HuH-7 (cell line): ENCODE measurements at places on chromosomes 7 and 10.

- DNase-seq = no peak
These were observed 57.4 kb downstream of the LRRC4 start for GRCh38 chr7:127973832-127974231.

- no peak for DNase-seq
These were observed 132.3 kb upstream of the BMPER start for GRCh38 chr7:33773053-33773452.

DNA sequence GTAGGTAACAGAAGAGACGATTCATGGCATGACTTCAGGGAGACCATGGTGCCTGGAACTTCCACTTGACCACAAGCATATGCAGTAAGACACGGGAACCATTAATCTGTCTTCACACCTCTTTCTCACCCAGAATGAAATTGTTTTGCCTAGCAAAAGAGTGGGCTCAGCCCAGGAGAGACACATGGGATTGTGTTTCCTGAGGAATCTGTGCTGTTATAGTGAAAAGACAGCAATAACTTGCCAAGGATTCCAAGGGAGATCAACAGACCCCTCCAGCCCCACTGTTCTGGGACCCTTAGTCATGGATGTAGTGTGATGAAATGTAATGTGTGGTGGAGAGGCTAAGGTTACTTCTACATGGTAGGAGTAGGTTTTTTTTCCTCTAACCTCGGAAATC lies 192.5 kb upstream of the NPVF start:
- no peak for DNase-seq

DNA sequence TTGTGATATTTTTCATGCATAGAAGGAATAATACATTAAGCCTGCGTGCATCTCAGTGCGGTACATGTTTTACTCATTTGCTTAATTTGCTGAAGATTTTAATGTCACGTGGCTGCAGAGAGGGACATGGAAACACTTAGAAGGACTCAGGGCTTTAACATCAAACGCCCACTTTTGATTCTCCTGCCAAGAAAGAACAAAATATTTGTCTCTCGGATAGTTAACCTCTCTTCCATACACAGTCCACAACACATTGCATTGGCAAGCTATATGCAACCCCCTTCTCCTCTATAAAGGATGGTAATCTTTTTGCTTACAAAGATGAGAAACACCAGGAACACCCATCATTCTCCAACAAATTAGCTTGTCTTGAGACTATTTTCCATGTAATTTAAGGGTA lies 148.0 kb upstream of the NRP1 start:
- no peak for DNase-seq

- no peak for DNase-seq
These were observed 16.3 kb downstream of the ABI1 start for GRCh38 chr10:26844396-26844975.

- no peak for DNase-seq
These were observed 59.2 kb upstream of the PTN start for GRCh38 chr7:137402536-137403352.

GRCh38 chr7:128937647-128938543 lies at the start of gene IRF5:
Gene IRF5 (plus strand): TSS chr7:128937927. CDS start chr7:128942082, 4,155 bp downstream.
- DNase-seq = no peak

- DNase-seq = no peak
These were observed 227.5 kb upstream of the YAE1 start for GRCh38 chr7:39338716-39339115.

DNA sequence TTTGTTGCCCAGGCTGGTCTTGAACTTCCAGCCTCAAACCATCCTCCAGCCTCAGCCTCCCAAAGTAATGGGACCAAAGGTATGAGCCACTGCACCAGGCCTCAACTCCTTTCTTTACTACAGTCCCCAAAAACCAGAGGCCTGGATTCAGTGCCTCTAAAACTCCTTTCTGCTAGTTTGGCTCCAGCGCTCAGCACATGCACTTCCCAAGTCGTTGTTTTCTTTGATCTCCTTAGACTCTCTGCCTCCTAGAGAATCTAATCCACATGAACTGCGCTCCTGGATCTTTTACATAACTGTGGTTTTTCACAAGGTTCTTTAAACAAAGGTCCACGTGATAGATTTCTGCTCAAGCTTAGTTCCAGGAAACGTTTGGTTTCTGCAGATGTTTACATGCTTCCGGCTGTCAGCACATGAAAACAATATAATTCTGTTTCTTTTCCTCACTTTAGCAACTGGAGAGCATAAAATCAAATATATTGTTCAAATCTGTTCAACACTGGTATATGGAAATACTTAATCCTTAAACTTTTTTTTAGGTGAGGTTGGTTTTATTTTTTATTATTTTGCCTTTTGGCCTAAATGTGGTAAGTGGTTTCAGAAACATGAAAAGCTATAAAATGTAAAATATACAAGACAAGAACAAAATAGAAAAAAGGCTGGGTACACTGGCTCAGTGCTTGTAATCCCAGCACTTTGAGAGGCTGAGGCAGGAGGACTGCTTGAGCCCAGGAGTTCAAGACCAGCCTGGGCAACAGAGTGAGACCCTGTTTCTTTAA lies 270.5 kb upstream of the MKLN1 start:
- peak; percentile 33 for DNase-seq

DNA sequence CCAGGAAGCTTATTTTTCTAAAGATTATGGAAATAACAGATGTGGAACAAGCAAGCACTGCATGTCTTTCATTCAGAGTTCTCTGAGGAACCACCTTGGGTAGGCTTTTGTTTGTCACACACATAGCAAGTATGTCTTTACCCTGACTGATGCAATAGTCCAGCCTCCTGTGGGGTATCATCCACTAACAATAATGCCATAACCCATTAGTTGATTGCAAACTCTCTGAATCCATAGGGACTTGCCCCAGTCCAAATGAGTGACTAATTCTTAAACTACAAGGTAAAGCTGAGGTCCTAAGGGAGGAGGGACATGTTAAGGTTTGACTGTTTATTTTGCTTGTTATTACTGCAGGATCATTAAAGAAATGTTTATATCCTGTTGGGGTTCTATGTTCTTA lies 151.4 kb upstream of the PRPS1L1 start:
- DNase-seq = no peak

- DNase-seq = peak; percentile 23
These were observed 26.4 kb upstream of the SRGN start for GRCh38 chr10:69061305-69062161.
